ENCODE measurements at places on chromosomes 1 and 21.

GRCh38 chr1:219847215-219847855 lies 81.0 kb downstream of the SLC30A10 start:
- DNase-seq = no peak

GRCh38 chr1:10679496-10680220 lies 116.8 kb downstream of the CASZ1 start:
- no peak for DNase-seq

DNA sequence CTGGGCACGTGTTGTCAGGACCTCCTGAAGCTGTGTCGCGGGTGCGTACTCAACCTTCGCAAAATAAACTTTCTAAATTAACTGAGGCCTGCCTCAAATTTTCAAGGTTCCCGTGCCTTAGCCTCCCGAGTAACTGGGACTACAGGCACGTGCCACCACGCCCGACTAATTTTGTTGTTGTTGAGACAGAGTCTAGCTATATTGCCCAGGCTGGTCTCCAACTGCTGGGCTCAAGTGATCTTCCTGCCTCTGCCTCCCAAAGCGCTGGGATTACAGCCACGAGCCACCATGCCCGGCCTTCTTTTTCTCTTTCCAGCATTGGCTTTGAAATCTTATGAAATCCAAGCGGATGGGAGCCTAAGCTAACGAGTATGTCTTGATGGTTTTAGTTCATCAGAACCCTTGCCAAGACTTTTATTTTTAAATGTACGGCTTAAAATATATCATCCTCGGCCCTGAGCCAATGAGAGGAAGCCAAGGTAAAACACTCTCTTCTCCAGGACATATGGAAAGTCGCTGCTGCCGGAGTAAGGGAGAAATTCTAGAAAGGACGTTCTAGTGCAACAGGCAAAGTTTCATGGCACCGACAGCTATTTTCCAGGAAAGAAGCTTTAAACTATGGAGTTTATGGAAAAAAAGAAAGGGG lies 12.7 kb upstream of the ERVH48-1 start:
- DNase-seq = no peak

DNA sequence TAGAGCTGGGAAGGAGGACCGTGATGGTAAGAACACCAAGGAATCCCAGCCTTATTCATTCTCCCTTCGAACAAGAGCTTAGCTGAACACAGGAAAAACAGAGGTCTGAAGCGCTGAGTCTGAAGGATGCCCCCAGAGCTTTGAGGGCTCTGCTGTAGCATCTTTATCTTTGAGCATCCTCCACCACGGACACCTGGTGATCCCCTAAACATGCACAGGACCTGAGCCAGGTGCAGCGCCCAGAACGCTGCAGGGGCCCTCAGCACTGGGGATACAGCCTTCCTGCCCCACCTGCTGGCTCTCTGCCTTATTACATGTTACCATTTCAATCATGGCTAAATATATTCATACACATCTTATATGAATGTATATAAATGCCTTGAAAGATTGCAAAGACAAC lies 7.7 kb upstream of the GPATCH4 start:
- peak; percentile 62 for DNase-seq

GRCh38 chr21:30148906-30149305 lies 17.7 kb downstream of the CLDN17 start:
- DNase-seq = no peak

DNA sequence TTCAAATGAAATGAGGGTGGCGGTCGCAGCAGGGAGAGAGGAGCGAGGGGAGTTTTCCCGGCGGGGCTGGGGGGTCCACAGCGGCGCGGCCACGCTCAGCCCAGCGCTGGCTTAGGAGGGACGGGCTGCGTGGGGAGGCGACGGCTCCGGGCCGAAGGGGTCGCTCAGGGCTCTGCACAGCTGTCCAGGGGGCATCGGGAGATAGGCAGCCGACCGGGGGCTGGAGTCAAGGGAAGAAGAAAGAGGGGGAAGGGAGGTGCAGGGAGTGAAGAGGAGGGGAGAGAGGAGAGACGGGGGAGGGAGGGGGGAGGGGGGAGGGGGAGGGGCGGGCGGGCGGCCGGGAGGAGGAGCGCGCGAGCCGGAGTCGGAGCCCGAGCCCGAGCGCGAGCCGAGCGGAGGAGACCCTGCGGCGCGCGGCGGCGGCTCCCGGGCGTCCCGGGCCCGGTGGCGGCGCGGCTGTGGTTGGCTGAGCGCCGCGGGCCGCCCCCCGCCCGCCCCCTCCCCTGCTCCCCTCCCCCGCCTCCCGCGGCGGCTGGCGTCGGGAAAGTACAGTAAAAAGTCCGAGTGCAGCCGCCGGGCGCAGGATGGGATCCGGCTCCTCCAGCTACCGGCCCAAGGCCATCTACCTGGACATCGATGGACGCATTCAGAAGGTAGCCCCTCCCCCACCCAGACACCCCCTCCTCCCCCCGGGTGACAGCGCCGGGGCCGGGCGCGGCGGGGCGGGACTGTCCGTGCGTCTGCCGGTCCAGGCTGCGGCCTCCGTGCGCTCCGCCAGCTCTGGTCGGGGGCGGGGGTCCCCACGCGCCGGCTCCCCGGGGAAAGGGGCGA lies at the start of gene PDE9A:
PDE9A (plus strand) TSS at position 391 of the 831 bp plus-strand sequence; CDS start at position 585, 194 bp downstream.
- no peak for DNase-seq

DNA sequence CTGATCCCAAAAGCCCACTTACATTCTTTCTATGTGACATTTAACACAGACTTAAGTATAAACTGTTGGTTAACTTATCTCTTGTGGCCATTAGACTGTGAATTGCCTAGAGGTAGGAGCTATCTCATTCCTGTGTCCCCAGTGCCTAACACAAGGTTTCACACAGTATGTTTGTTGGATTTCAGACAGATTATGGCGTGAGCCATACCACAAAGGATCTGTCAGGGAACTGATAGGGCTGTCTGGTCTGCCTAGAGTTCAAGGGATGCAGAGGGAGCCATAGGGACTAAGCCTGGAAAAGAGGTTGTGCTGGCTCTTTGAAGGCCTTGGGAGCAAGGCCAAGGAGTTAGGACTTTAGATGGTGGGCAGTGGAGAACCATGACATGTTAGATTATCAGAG lies 40.0 kb downstream of the MEF2D start:
- no peak for DNase-seq

- DNase-seq = no peak
Observed at GRCh38 chr1:3945916-3946840, 46.1 kb upstream of the C1orf174 start.

DNA sequence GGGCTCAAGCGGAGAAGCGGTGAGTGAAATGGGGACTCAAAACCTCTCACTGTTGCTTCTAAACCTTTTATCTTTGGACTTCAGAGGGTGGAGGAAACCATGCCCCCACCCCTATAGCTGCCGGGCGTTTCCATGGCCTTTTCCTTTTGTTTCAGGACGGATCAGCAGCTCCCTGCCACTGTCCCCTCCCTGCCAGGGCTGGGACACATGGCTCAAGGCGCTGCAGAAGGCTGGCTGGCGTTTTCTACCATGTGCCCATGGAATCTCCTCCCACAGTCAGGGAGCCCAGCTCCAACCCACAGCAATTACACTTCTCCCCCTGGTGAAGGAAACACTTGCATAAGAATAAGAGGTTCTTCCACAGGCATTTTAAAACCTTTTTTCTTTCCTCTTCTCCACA lies 812.7 kb downstream of the PLA2G4A start:
- no peak for DNase-seq

DNA sequence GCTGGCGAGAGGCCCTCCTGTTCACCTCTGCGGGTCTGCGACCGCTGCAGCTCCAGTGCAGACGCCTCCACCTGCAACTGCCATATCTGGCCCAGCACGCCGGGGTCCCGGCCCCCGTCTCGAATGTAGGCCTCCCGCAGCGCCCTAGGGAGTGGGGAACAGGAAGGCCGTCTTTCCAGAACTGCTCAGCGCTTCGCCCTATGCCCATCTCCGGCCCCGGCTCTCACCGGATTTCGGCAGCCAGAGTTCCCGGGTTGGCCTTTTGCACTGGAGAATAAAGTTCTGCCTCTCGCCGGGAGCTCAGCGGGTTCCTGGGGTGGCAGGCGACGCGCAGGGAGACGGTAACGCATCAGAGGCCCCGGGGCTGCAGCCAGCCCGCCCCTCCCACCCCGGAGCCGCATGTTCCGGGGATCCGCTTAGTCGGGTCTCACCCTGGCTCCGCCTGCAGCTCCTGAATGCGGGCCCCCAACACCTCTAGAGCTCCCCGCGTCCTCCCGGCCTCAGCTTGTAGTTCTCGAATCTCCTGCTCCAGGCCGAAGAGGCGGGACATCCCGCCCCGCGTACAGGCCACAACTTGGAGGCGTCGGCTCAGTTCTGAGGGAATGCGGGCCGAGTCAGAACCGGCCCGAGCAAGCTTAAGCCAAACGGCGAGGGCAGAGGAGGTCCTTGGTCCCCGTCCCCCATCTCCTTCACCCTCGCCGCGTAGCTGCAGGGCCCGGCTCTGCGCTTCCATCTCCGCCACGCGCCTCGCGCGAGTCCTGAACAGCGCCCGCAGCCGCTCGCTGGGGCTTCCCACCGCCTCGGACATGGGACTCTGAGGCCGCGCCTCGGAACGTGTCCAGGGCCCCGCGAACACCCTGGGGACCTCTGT lies 1.1 kb downstream of the CCDC17 start:
- no peak for DNase-seq

GRCh38 chr1:87993051-87993450 lies 664.4 kb downstream of the LMO4 start:
- DNase-seq = no peak

DNA sequence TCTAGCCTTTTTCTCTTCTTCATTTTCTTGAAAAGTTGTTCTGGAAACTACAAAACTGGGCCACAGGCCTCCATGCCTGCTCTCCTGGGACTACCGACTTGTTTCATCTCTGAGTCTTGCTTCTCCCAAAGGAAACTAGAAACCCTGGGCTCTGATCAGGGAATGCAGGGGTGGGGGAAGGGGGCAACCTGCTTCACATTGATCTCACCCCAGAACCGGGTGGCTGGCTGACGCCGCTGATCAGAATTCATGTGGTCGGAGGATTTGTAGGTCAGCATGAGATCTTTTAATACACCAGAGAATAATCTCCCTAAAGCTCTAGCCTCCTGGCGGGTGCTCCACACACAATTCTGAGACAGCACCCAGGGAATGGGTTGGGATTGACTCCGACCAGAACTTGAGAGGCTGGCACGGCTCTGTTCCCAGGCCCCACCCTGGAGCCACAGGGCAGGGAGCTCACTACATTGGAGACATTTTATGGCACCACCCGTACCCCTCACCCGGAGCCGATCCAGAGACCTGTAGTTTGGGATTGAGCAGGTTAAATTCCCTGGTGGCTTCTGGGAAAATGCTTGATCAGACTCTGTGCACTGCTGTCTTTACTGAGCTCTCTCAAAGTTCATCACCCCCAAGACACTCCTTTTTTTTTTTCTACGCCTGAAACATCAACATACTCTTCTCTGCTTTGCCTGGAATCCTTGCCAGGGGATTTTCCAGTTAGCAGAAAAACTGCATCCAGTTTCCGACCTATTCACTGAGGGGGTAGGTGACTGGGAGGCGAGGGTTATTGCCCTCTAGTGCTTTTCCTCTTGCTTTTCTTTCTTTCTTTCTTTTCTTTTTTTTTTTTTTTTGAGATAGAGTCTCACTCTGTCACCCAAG lies 12.2 kb upstream of the ARHGEF10L start:
- no peak for DNase-seq

GRCh38 chr1:220918285-220918951 lies 39.2 kb downstream of the HLX start:
- no peak for DNase-seq

DNA sequence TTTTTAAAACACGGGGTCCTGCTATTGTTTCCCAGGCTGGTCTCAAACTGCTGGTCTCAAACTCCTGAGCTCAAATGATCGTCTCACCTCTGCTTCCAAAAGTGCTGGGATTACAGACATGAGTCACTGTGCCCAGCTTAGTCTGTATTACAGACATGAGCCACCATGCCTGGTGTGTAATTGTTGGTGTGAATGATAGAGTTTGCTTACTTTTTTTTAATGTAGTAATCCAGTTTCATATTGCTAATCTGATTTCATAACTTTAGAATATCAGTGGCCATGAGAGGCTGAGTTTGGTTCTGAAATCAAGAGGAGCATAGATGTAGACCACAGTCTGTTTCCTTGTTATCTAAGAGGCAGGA lies 3.4 kb downstream of the EPB41 start:
- peak; percentile 32 for DNase-seq

GRCh38 chr1:201896951-201897391 lies 8.3 kb downstream of the SHISA4 start:
- no peak for DNase-seq

- DNase-seq = no peak
Observed at GRCh38 chr1:108669679-108670078, 8.8 kb upstream of the HENMT1 start.

DNA sequence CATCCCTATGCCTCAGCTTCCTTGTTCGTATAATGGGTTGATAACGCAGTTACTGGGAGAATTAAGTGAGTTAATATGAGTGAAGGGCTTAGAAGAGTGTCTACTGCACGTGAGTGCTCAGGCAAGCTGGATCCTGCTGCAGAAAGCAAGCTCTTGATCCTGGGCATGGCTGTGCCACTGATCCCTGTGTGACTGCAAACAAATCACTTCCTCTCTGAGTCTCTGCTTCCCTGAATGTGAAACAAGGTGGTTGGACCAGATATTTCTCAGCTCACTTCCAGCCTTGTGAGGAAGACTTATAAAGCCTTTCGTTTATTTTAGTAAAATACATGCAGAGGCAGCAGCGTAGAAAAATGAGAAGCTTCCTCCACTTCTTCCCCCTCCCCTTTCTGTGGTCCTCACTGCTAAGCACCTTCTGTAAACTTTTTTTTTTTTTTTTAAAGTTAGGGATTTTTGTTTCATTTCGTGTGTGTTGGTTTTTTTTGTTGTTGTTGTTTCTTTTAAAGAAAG lies 13.8 kb downstream of the PSEN2 start:
- DNase-seq = no peak

DNA sequence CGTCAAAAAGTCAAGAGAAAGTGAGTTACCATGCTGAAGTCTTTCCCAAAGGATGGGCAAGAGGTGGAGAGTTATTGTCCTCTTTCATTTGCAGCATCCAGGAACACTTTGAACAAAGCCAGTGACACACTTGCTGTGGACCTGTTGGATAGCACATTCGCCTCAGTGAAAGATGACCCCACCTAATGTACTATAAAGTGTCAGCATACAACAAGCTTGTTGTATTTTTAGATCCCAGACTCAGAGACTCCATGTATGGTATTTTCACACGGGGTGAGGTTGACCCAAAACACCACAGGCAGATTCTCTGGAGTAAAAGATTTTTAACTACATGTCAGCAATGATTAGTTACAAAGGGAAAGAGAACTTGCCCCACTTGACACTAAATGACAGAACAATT lies 273.8 kb downstream of the PTBP2 start:
- DNase-seq = no peak

- no peak for DNase-seq
Observed at GRCh38 chr21:35628316-35628715, 432.0 kb downstream of the SETD4 start.

GRCh38 chr1:55245781-55246180 lies 30.6 kb upstream of the USP24 start:
- DNase-seq = no peak

- no peak for DNase-seq
Observed at GRCh38 chr1:168731244-168731953, 2.4 kb upstream of the DPT start.

GRCh38 chr1:150928286-150928685 lies 2.1 kb downstream of the SETDB1 start:
- DNase-seq = no peak

All from activated CD4-positive, alpha-beta T cell treated with anti-CD3 and anti-CD28 coated beads, Interleukin-2, Interleukin-6, amounts not matched to agents 100 ng/mL and 50 ng/mL, durations not matched to agents 16 hours and 8 hours (primary cell).